RWPE2 (cell line): ENCODE measurements at places on chromosomes 12 and 14.

GRCh38 chr12:104669851-104670337 lies 213.1 kb downstream of the CHST11 start:
- H3K27me3 ChIP-seq: no peaks in the 10 kb centered on the region
- DNase-seq: no peak
- H3K36me3 ChIP-seq: no peaks in the 10 kb centered on the region
- peaks cover 48% of the 10 kb centered on the region for H3K4me1 ChIP-seq
- H3K4me3 ChIP-seq: no peak overlapping the region

DNA sequence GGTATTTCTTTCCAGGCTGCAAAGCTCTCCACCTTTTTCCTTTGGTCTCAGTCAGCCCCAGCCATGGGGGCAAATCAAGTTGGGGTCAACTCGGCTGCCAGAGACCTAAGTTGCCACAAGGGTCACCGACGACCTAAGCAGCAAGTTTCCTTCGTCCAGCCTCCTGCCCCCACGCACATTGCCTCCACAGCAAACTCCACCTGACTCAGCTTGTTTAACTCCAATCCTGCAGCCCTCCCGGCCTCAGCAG lies 767 bp upstream of the KCNMB4 start:
- no peaks in the 10 kb centered on the region for H3K4me1 ChIP-seq
- no peak overlapping the region for H3K27ac ChIP-seq
- peaks cover 14% of the 10 kb centered on the region for H3K27me3 ChIP-seq

- H3K4me3 ChIP-seq: no peak overlapping the region
- no peak overlapping the region for H3K27ac ChIP-seq
- H3K36me3 ChIP-seq: no peaks in the 10 kb centered on the region
Observed at GRCh38 chr12:93025145-93026103, 96.3 kb upstream of the EEA1 start.

- no peak for DNase-seq
- no peak overlapping the region for H3K27ac ChIP-seq
- H3K36me3 ChIP-seq: no peaks in the 10 kb centered on the region
Observed at GRCh38 chr12:101582937-101583336, 11.8 kb upstream of the MYBPC1 start.

- no peak for DNase-seq
- no peaks in the 10 kb centered on the region for H3K36me3 ChIP-seq
- no peak overlapping the region for H3K4me3 ChIP-seq
- peaks cover 6% of the 10 kb centered on the region for H3K27me3 ChIP-seq
- H3K27ac ChIP-seq: no peak overlapping the region
Observed at GRCh38 chr14:70052990-70053389, 135.8 kb downstream of the SLC8A3 start.

GRCh38 chr12:3697311-3697870 lies 55.5 kb downstream of the CRACR2A start:
- no peak overlapping the region for H3K4me3 ChIP-seq
- no peak for DNase-seq
- H3K27ac ChIP-seq: peak overlapping the region; percentile 64
- peaks cover 11% of the 10 kb centered on the region for H3K4me1 ChIP-seq
- H3K27me3 ChIP-seq: no peaks in the 10 kb centered on the region
- no peaks in the 10 kb centered on the region for H3K36me3 ChIP-seq

GRCh38 chr12:76636121-76636692 lies 76.6 kb upstream of the OSBPL8 start:
- H3K36me3 ChIP-seq: no peaks in the 10 kb centered on the region
- H3K4me1 ChIP-seq: peaks cover 35% of the 10 kb centered on the region
- no peak overlapping the region for H3K4me3 ChIP-seq
- H3K27me3 ChIP-seq: no peaks in the 10 kb centered on the region
- H3K27ac ChIP-seq: peak overlapping the region; percentile 90

- H3K4me3 ChIP-seq: no peak overlapping the region
- no peak for DNase-seq
- H3K36me3 ChIP-seq: no peaks in the 10 kb centered on the region
Observed at GRCh38 chr12:121057794-121058193, 18.7 kb upstream of the OASL start.

DNA sequence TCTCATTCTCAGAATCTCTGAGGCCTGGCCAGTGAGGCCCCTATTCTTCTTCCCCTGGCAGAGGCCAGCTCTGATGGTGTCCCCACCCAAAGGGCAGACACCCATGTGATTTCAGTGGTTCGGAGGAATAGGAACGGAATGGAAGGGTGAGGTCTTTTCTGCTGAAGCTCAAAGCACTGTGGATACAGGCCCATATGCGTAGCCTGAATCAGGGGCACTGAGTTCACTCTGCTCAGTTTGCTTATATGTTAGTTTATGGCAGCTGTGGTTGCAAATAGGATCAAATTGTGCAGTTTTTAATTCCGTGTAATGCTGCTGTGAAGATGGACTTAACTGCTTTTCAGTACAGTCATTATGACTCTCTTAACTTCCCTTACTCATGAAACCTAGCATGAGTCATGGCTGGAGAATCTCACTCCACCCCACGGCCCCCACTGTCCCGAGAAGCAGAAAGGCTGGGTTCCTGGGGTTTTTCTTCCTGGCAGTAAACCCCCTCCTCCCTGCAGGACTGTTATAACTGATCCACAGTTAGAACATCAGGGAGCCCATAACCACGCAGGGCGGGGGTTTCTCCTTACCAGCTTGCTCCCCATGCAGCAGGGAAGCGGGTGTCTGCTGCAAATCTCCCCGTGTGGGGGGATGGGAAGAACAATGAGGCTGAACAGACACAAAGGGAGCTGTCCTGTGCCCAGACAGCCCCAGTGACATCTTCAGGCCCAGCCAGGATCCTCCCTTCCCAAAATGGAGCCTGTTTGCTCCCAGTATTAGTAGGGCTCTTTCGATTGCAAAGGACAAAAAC lies 122.7 kb downstream of the SLC38A6 start:
- no peaks in the 10 kb centered on the region for H3K27me3 ChIP-seq
- DNase-seq: peak; percentile 92
- H3K4me3 ChIP-seq: no peak overlapping the region
- peak overlapping the region; percentile 100 for H3K27ac ChIP-seq
- H3K4me1 ChIP-seq: peaks cover 32% of the 10 kb centered on the region

DNA sequence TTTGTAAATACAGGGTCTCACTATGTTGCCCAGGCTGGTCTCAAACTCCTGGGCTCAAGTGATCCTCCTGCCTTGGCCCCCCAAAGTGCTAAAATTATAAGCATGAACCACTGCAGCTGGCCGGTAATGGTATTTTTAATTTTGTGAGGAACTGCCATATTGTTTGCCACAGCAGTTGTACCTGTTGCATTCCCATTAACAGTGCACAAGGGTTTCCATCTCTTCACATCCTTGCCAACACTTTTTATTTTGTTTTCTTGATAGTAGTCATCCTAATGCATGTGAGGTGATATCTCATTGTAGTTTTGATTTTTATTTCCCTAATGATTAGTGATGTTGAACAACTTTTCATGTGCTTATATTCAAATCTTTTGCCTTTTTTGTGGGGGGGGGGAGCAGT lies 13.5 kb downstream of the OR5AU1 start:
- H3K4me1 ChIP-seq: no peaks in the 10 kb centered on the region

- H3K27ac ChIP-seq: no peak overlapping the region
- no peaks in the 10 kb centered on the region for H3K36me3 ChIP-seq
- H3K27me3 ChIP-seq: no peaks in the 10 kb centered on the region
- DNase-seq: peak; percentile 10
- H3K4me1 ChIP-seq: peaks cover 26% of the 10 kb centered on the region
Observed at GRCh38 chr14:64698903-64699302, 5.3 kb upstream of the PLEKHG3 start.

DNA sequence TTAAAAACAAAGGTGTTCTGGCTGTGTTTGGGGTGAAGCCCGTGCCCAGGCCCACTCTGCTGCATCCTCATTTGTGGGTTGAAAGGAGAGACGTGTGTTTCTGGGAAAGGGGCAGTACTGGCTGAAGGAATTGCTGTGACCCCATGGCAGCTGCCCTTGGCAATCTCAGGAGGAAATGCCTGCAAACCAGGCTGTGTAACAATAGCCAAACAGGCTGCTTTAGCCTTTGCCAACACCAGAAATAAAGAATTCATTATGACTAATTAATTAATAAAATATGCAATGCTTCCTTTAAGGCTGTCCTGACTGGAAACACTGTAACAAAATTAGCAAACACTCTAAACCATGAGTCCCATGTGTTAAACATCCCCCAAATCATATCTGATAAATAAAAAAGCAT lies 53.0 kb upstream of the KRR1 start:
- H3K27ac ChIP-seq: no peak overlapping the region
- DNase-seq: no peak
- H3K27me3 ChIP-seq: no peaks in the 10 kb centered on the region
- no peaks in the 10 kb centered on the region for H3K4me1 ChIP-seq

DNA sequence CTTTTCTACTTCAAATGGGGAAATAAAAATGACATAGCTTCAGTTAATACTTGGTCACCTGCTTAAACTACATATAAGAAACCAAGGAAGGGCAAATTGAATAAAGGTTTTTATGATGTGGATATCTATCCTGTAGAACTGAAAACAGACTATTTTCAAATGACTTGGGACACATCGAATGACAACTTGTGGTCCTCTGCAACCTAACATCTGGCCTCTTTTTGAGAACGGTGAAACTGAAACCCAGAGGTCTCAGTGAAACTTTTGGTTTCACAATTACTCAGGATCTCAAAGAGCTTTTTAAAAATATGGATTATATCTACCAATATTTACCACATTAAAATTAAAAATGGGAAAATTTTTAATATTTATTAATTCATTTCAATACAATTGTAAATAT lies 65.2 kb downstream of the PPP2R5E start:
- no peak overlapping the region for H3K27ac ChIP-seq
- peaks cover 22% of the 10 kb centered on the region for H3K4me1 ChIP-seq
- no peak overlapping the region for H3K4me3 ChIP-seq
- H3K36me3 ChIP-seq: peaks cover 6% of the 10 kb centered on the region; the same call in 1 of the 2 replicates

GRCh38 chr14:36511981-36512584 lies 7.9 kb downstream of the NKX2-1 start:
- no peak for DNase-seq
- H3K27ac ChIP-seq: no peak overlapping the region

GRCh38 chr12:77685901-77686300 lies 144.8 kb upstream of the NAV3 start:
- peaks cover 3% of the 10 kb centered on the region for H3K27me3 ChIP-seq
- no peak overlapping the region for H3K4me3 ChIP-seq
- no peaks in the 10 kb centered on the region for H3K36me3 ChIP-seq
- DNase-seq: no peak

GRCh38 chr14:76752744-76753143 lies 8.5 kb upstream of the VASH1 start:
- no peaks in the 10 kb centered on the region for H3K27me3 ChIP-seq
- no peak overlapping the region for H3K27ac ChIP-seq
- no peak overlapping the region for H3K4me3 ChIP-seq
- no peaks in the 10 kb centered on the region for H3K4me1 ChIP-seq
- no peaks in the 10 kb centered on the region for H3K36me3 ChIP-seq
- no peak for DNase-seq

GRCh38 chr12:127079636-127080035 lies 1187.3 kb upstream of the TMEM132C start:
- H3K27me3 ChIP-seq: no peaks in the 10 kb centered on the region
- no peak for DNase-seq
- peaks cover 21% of the 10 kb centered on the region for H3K4me1 ChIP-seq
- H3K27ac ChIP-seq: no peak overlapping the region

- peaks cover 90% of the 10 kb centered on the region for H3K4me1 ChIP-seq
- no peaks in the 10 kb centered on the region for H3K27me3 ChIP-seq
- H3K36me3 ChIP-seq: no peaks in the 10 kb centered on the region
- no peak for DNase-seq
Observed at GRCh38 chr14:61565181-61565580, 130.1 kb upstream of the HIF1A start.
